ENCODE measurements at places on chromosomes 13 and 19. TPM values are rescaled to one million over a fixed set of nuclear protein-coding genes. Genes with fewer than 3 reads are reported as not detected.

The CD177 gene
- total RNA-seq = not detected

The ADGRE3 gene
- not detected for total RNA-seq

The PGLYRP2 gene
- total RNA-seq = 0.10 TPM

The UQCRFS1 gene
- 32.6 TPM for total RNA-seq

The ZNF415 gene
- 0.13 TPM for total RNA-seq

The EBI3 gene
- total RNA-seq = 4.0 TPM

The GGACT gene
- total RNA-seq = 11.4 TPM

The CCDC70 gene
- not detected for total RNA-seq

The TMC4 gene
- total RNA-seq = 3.2 TPM

The LYPD3 gene
- 0.63 TPM for total RNA-seq

The NLRP7 gene
- total RNA-seq = not detected

Data from activated CD4-positive, alpha-beta memory T cell treated with anti-CD3 and anti-CD28 coated beads, Interleukin-2, amount 10 ng/mL, durations not matched to agents 7 days and 5 days (primary cell).